ENCODE measurements at places on chromosomes 2 and 18. TPM values are rescaled to one million over a fixed set of nuclear protein-coding genes. Genes with fewer than 3 reads are reported as not detected.

DNA sequence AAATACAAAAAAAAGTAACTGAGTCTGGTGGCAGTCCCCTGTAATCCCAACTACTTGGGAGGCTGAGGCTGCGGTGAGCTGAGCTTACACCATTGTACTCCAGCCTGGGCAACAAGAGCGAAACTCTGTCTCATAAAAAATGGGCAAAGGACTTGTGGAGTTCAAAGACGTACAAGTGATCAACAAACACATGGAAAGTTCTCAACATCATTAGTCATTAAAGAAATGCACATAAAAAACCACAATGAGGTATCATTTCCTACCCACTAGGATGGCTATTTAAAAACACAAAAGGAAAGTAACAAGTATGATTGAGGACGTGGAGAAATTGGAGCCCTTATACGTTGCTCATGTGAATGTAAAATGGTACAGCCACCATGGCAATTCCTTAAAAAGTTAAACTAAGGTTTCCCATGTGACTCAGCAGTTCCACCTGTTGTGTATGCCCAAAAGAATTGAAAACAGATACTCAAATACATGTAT lies 52.3 kb downstream of the RAB10 start:
- DNase-seq = no peak

GRCh38 chr2:236998758-236999157 lies 86.9 kb upstream of the COPS8 start:
- no peak for DNase-seq

GRCh38 chr2:96875498-96876268 lies 5.8 kb upstream of the SEMA4C start:
- no peak for DNase-seq

- no peak for DNase-seq
These were observed 492.7 kb upstream of the DDX18 start for GRCh38 chr2:117321816-117322215.

GRCh38 chr2:70994009-70994698 lies 519 bp downstream of the TEX261 start:
- DNase-seq = peak; percentile 30

- no peak for DNase-seq
These were observed 9.0 kb upstream of the DSEL start for GRCh38 chr18:67525328-67526099.

DNA sequence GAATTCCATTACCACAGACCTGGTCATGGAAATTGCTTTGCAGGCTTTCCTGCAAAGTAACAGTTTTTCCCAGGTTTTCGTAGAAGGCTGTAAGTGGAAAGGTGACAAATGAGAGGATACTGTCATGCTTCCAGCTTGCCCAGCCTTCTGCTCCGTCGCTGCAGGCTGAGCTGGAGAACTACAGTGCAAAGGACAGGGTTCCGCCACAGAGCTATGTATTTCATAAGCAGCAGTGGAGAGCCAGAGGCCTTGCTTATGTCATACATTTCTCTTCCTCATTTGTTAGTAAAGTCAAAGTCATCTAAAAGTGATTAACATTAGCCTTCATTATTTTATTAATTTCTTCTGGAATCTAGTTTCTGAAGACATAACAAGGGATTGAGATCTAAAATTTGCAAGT lies 72.9 kb upstream of the RBM44 start:
- no peak for DNase-seq

TSGA10 gene
- total RNA-seq = 3.8 TPM

SFT2D3 gene
- 6.4 TPM for total RNA-seq
